ENCODE measurements at places on chromosomes 1 and 21.

DNA sequence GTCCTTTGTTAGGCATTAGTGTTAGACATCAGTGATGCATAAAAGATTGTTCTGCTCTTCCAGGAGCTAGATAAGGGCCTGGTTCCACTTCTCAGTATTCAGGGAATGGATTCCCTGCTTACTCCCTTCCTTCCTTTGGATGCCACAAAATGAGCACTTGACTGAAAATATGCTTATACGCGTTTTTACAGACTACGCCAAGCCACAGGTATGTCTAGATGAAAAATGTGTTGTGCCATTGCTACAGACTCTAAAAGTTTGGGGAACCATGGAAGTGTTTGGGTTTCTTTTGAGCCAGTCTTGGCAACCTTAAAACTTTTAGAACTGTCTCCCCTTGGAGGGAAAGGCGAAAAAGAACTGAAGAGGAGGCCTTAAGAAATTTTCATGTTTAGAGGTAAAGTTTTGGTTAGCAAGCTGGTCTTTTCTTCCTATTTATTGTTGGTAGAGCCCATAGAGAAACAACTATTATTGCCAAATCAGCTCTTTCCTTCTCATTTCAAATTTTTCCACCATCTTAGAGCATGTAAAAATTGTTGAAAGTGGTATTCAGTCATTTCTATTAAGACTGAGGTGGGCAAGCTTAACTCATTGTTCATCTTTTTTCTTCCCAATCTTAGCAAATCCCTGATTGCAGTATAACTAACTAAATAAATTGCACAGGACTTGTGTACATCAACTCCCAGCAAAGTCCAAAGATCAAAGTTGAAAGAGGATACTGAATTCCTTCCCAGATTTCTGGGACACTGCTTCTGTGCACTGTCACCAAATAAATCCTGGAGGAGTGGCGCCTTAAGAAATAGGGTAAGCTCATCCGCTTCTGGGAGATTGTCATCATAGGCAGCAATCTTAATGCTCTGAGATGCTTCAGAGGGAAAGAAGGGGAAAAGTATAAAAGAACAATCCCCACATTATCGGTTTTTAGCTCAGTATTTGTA, 18.9 kb downstream of the FGGY start:
- no peak for DNase-seq

DNA sequence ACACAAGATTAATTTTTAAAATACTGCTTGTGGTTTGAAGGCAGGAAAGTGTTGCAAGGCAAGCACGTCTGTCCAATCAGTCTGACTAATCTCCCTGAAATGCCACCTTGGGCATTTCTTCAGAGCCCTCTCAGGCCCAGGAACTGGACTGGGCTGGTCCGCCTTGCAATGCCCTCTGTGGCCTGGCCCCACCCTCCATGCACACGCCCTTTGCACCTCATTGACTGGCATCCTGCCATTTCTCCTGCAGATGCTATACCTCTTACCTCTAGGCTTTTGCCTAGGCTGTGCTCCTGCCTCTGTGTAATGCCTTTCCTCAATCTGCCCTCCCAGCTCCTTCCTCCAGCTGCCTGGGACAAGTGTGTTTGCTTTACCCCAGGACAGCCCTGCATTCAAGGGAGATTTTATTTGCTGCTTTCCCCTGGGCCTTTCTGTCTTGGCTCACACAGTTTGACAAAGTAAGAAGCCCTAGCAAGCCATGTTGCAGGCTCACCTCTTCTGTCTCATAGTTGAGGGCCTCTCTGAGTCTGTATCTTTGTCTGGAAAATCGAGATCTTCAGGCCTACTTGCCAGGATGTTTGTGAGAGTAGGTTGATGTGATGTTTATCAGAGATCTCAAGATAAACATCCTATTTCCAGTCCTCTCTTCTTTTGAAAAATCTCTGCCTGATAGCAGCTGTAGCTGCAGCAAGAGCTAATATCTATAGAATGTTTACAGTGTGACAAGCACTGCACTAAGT, 149.2 kb upstream of the JUN start:
- DNase-seq = peak; percentile 71

GRCh38 chr1:30641572-30642353, 81.6 kb downstream of the MATN1 start:
- no peak for DNase-seq

- no peak for DNase-seq
Observed at GRCh38 chr1:212218911-212219310, 66.3 kb upstream of the PPP2R5A start.
